ENCODE measurements at places on chromosomes 3 and 15.

- no peak for DNase-seq
Measured at GRCh38 chr3:80770106-80771074, 991.1 kb downstream of the GBE1 start.

DNA sequence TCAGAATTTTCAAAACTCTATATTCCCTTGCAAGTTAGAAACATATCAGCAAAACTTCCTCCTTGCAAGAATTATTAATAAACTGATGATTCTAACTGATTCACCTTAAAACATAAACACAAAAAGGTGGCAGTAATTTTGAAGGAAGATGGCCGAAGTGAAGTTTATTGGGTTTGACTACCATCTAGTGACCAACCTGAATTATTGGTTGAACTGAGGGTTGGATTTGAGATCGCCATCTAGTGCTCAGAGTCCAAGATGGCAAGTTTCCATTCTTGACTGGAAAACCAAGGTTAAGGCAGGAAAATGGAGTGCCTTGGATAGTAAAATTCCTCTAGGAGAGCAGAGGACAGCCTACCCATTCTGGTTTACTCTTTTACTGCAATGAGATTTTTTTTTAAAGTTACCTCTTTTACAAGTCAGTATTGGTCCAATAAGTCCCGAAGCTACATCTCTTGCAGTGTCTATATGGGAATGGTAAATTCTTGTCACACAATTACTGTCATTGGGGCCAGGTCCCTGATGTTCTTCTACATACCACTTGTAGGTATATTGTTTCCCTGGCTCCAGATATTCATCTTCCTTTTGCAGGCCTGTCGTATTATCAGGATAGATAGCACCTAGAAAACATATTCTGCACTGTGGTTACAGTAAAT, 51.6 kb upstream of the CP start:
- peak; percentile 1 for DNase-seq

DNA sequence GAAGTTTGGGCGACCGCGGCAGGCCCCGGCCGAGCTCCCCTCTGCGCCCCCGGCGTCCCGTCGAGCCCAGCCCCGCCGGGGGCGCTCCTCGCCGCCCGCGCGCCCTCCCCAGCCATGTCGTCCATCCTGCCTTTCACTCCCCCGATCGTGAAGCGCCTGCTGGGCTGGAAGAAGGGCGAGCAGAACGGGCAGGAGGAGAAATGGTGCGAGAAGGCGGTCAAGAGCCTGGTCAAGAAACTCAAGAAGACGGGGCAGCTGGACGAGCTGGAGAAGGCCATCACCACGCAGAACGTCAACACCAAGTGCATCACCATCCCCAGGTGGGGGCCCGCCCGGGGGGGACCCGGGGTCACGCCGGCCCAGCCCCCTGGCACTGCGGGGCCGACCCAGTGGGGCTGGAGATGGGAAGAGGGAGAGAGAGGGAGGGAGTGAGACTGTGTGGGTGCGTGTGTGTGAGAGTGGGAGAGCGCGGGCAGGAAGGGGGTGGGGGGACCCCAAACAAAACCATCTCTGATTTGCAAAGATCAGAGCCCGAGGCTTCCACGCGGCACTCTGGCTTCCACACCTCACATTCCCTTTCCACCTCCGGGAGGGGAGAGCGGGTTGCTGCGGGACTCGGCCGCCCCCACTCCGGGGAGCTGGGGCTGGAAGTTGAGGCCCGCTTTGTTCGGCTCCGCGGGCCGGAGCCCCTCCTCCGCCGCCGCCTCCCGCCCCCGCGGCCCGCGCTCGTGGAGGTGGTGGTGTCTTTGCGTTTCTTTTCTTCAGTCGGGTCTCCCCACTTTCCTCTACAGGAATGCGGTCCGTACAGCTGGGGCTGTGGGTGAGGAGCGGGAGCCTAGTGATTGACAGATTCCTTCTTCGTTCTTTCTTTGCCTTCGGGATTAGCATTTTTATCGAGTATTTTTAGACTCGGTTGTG, 898 bp downstream of the SMAD3 start:
- DNase-seq: peak; percentile 16

DNA sequence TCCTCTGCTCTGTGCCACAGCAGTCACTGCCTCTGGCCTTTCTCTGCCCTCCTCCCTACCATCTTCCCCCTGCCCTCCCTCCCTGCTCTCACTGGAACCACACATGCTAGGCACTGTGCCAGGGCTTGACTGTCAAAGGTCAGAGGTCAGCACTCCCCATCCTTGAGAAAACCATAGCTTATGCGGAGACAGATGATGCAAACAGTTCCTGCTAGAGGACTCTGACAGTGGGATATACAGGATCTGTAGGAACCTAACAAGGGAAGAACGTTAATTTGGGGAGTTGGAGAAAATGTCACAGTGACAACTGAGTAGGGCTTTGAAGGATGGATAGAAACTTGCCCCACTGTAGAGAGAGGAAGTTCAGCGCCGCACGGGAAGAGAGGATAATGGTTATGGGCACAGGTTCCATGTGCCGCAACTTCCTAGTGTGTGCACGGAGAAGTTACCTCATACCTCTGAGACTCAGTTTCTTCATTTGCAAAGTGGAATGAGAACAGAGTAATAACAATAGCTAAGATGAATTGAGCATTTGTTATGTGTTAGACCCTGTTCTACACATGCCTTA, 29.3 kb upstream of the XYLB start:
- no peak for DNase-seq

DNA sequence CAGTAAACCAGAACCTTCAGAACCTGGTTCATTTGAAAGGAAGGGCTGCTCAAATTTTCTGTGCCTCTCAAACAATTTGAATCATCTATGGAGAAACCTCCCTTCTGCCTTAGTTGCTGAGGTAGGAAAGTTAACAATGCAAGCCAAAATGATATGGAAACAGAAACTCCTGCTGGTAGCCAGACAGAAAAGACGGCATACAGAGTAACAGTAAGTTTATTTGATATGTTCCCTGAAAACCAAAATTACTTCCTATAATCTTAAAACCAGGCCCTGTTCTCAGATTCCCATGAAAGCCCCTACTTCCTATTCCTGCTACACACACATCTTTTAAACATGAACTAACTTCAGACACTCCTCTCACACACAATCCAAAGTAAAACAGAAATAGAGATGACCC, 86.2 kb downstream of the TBC1D5 start:
- no peak for DNase-seq

DNA sequence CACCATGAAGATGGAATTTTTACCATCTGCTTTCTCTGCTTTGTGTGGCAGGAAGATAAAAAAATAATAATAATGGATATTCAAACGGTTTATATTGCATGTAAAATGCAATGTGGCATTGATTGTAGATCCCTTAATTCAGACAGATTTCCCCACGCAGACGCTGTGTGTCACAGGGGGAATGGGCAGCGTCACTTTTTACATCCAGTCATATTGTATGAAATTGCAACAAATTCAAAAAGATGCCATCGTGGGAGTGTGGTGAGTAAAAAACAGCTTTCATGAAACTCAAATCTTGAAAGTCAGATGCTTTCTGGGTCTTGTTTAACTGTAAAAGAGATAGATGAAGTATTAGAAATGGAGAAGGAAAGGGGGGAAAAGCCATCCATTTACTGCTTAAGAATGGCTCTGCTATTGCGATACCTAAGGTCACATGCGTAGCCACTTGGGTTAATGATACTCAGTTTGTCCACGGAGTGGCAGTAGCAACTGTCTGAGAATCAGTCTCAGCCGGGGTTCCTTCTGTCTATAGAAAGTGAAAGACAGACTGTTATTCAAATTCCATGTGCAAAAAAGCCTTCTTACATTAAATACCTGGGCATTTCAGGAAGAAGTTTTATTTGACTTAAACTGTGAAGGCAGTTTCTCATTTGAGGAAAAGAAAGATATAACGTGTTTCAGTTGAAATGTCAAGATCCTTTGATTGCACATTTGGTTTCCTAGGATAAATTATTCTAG, 28.5 kb downstream of the BTD start:
- DNase-seq: peak; percentile 20

- no peak for DNase-seq
Measured at GRCh38 chr15:62491642-62492041, 326.6 kb upstream of the C2CD4B start.

DNA sequence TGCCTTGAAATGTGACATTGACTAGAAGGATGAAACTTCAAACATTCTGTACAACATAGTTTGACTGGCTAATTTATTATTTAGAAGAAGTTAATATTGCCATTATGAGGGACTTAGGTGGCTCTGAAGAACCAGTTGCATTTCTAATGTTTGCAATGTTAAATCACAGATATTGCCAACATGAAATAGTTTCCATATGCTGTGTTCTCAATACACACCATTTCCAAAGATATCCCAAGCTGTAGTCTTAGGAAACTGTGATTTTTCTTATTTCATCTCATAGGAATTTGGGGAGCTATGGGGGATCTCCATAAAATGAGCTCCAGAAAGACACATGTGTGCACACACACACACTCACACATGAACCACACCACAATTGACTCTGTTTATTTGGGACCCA, 36.3 kb downstream of the ALG1L2 start:
- DNase-seq: no peak

DNA sequence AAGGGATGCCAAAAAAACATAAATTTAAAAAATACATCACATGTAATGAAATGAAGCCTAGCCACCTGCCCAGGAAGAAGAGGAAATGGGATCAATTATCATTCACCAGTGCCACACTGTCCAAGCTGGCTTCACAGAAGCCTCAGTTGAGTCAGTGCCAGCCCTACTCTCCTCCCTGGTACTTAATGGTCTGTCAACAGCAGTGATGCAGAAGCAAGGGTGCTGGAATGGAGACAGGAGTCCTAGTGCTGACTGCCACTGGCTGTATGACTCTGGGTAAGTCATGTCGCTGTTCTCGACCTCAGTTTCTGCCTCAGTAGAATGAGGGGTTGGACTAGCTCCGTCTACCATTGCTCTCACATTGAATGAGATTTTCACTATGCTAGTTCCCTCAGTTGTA, 78.5 kb upstream of the LARS2 start:
- DNase-seq: no peak

- no peak for DNase-seq
Measured at GRCh38 chr3:62167566-62168262, 205.6 kb downstream of the FEZF2 start.

DNA sequence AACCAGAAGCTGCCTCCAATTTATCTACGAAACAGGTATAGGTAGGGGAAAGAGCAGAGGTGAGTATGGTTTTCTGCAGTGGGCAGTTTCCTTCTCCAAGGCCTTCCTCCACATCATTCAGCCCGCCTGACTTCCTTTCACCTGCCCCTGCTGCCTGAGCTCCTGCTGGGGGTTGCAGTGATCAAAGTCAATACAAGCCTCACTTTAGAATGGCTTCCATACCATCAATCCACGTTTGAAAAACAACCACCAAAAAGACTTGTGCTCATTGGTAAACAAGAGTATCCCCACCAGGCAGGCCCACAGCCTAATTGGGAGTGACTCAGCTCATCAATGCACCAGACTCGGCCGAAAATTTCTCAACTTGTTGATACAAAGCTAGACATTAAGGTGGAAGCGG, 159.9 kb downstream of the MAGI1 start:
- no peak for DNase-seq

- DNase-seq: no peak
Measured at GRCh38 chr15:52243286-52243685, 52.1 kb upstream of the GNB5 start.

GRCh38 chr3:78317774-78318173, 1277.9 kb downstream of the ROBO2 start:
- DNase-seq: no peak

- no peak for DNase-seq
Measured at GRCh38 chr15:92711457-92711831, 55.9 kb upstream of the FAM174B start.

GRCh38 chr3:196590279-196590678, 21.8 kb downstream of the FBXO45 start:
- DNase-seq: no peak

DNA sequence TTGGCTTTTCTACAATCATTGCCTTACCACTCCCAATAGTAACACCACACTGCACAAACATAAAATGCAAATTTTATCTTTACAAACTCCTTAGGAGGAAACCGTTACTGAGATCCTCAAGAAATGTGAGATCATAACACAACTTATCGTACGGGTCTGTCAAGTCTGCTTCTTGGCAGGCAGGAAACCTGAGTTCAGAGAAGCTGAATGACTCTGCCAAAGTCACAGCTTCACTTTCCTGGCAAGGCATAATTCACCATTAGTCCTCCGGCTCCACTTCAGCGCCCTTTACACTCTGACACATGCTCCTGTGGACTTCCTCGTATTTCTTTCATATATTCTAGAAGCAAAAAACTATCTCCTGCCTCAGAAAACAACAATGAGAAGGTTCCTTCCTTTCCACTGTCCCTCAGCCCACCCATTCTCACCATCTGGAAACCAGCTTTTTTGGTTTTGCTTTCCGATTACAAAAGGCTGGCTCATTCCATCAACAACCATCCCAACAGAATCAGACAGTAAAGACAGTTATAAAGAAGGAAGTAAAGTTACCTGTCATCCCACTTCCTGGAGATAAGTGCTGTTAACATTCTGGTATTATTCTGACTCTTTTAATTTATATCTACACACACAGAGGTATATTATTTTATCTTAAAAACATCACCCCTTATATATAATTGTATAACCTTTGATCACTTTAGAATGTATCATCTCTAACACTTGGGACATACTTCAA, 223.4 kb downstream of the STT3B start:
- DNase-seq: no peak

DNA sequence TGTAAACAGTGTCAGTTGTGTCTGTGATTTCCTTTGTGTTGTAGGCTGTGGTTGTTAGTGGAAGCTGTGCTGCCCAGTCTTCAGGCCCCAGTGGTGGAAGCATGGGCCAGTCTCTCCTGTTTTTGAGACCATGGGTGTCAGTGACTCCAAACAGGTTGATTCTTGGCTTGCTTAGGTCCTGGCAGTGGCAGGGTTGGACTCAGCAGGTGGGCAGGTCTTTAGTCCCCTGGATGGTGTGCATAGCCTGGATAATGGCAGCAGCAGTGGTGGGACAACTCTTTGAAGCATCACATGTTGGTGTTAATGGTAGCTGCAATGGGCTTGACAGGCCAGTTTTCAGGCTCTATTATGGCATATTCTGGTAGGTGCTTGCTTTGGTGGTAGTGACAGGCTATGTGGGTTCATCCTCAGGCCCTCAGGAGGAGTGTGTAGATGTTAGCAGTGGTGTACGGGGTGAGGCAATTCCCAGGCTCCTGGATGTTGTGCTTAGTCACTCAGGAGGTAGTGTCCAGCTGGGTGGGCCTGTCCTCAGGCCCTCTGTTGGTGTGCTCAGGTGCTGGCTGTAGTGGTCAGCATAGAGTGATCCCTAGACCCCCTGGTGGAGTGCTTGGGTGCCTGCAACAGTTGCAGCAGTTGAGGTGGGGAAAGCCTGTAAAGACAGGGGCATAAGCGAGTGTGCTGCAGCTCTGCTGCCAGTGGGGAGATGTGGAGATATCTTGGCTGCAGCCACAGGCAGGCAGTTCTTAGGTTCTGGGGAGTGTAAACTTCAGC, 596.7 kb downstream of the PDCD6IP start:
- DNase-seq: no peak

DNA sequence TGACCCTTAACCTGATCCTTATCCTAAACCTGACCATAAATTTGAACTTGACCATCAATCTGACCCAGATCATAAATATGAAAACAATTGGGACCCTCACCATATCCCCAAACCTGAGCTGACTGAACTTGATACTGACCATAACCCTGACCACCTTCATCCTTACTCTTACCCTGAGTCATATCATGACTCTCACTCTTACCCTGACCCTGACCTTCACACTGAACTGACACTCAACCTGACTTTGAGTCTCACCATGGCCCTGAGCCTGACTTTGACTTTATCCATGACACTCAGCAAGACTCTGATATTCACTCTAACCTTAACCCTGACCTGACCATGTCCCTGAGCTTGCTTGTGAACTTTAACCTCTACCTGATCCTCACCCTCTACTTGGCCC, 34.3 kb upstream of the SLC25A26 start:
- no peak for DNase-seq

GRCh38 chr3:79297245-79297960, 470.4 kb downstream of the ROBO1 start:
- no peak for DNase-seq
